Sigmoid colon (tissue), 7 donors: ENCODE measurements at places on chromosomes 7 and 10. TPM values are rescaled to one million over a fixed set of nuclear protein-coding genes. Genes with fewer than 3 reads are reported as not detected.

The EDRF1 gene
- polyA plus RNA-seq = 5.4 TPM

The PCDH15 gene
- polyA plus RNA-seq = not detected

The PTN gene
- not detected for polyA plus RNA-seq

The VCL gene
- 47.4 TPM for polyA plus RNA-seq

The TACC2 gene
- polyA plus RNA-seq = 55.3 TPM

The ITPRID1 gene
- 0.60 TPM for polyA plus RNA-seq

The MAPK8 gene
- polyA plus RNA-seq = 26.4 TPM

The PTPRN2 gene
- polyA plus RNA-seq = 5.5 TPM

The HOXA10 gene
- 22.2 TPM for polyA plus RNA-seq

The FFAR4 gene
- polyA plus RNA-seq = 5.5 TPM

The LRGUK gene
- polyA plus RNA-seq = not detected

The ECHDC3 gene
- 9.2 TPM for polyA plus RNA-seq

The KNDC1 gene
- polyA plus RNA-seq = under 0.01 TPM

The CC2D2B gene
- not detected for polyA plus RNA-seq

The NODAL gene
- not detected for polyA plus RNA-seq

The GOT1 gene
- 61.9 TPM for polyA plus RNA-seq

The PRKCQ gene
- 0.23 TPM for polyA plus RNA-seq

The LEP gene
- 5.4 TPM for polyA plus RNA-seq

The CTAGE6 gene
- polyA plus RNA-seq = not detected

The NPTX2 gene
- 0.60 TPM for polyA plus RNA-seq

The KIF20B gene
- 0.60 TPM for polyA plus RNA-seq

The FKBP9 gene
- 12.3 TPM for polyA plus RNA-seq

The AKR1D1 gene
- not detected for polyA plus RNA-seq

The PNLIPRP2 gene
- 0.95 TPM for polyA plus RNA-seq

The MACROH2A2 gene
- 4.8 TPM for polyA plus RNA-seq

The PLEKHS1 gene
- 3.6 TPM for polyA plus RNA-seq

The PRKG1 gene
- polyA plus RNA-seq = 4.2 TPM

The CPN1 gene
- polyA plus RNA-seq = 0.60 TPM

The AGMO gene
- polyA plus RNA-seq = 0.42 TPM

The MOGAT3 gene
- 3.7 TPM for polyA plus RNA-seq

The LIPM gene
- not detected for polyA plus RNA-seq

The IL6 gene
- polyA plus RNA-seq = not detected

The HOXA6 gene
- 1.6 TPM for polyA plus RNA-seq

The C7orf33 gene
- polyA plus RNA-seq = not detected

The GPR15LG gene
- polyA plus RNA-seq = 293 TPM

The OR6V1 gene
- polyA plus RNA-seq = not detected

The CLCN1 gene
- polyA plus RNA-seq = 0.15 TPM

The FXYD4 gene
- not detected for polyA plus RNA-seq

The EMX2 gene
- polyA plus RNA-seq = not detected

The SNCG gene
- 11.4 TPM for polyA plus RNA-seq

The PPP1R3C gene
- polyA plus RNA-seq = 1.9 TPM

The SEMA3D gene
- polyA plus RNA-seq = 0.60 TPM

The MBLAC1 gene
- 1.6 TPM for polyA plus RNA-seq

The UNC5B gene
- 1.8 TPM for polyA plus RNA-seq

The GIMAP6 gene
- 10.2 TPM for polyA plus RNA-seq

The GIMAP2 gene
- polyA plus RNA-seq = 5.1 TPM

The AP5Z1 gene
- polyA plus RNA-seq = 66.0 TPM

The GATA3 gene
- not detected for polyA plus RNA-seq

The PPP1R17 gene
- not detected for polyA plus RNA-seq

The GPR26 gene
- polyA plus RNA-seq = not detected

The SORCS1 gene
- polyA plus RNA-seq = not detected

The KLF14 gene
- polyA plus RNA-seq = 0.03 TPM

The NXPH1 gene
- not detected for polyA plus RNA-seq

The SPOCK2 gene
- 2.8 TPM for polyA plus RNA-seq

The CCDC126 gene
- 5.8 TPM for polyA plus RNA-seq

The FGFR2 gene
- 5.1 TPM for polyA plus RNA-seq

The PRR15 gene
- polyA plus RNA-seq = 318 TPM
